ENCODE measurements at places on chromosomes 2 and 18.

- no peak for DNase-seq
Measured at GRCh38 chr2:195664528-195664927, 7.5 kb downstream of the SLC39A10 start.

DNA sequence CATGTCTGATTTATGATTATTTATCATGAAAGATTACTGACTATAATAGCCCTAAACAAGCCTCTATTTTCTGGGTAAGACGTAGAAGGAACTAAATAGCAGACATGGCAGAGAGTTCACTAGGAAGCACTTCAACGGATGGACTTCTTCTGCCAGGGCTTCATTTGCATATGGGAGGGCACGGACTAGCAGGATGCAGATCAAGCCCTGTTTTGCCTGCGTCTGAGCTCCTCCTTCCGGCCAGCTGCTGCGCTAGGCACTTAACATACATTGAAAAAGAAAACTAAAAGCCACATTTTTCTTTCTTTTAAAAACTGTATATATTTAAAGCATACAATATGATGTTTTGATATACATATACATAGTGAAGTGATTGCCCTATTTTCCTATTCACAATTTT is 340.0 kb upstream of the MEX3C start:
- DNase-seq, result no peak

GRCh38 chr2:36423172-36423571 is 67.6 kb downstream of the CRIM1 start:
- DNase-seq, result no peak

GRCh38 chr18:13454363-13455150 is 236.0 kb downstream of the LDLRAD4 start:
- DNase-seq, result no peak

GRCh38 chr18:25075783-25076182 is 276.2 kb downstream of the ZNF521 start:
- DNase-seq, result peak; percentile 56

- no peak for DNase-seq
Measured at GRCh38 chr2:19971691-19972090, 18.2 kb downstream of the WDR35 start.
